Hematopoietic multipotent progenitor cell treated with erythropoietin and hydrocortisone succinate and interleukin-3 and kit ligand, for 15 days (in vitro differentiated cells): ENCODE measurements at places on chromosomes 3 and 15.

- no peak for DNase-seq
Observed at GRCh38 chr3:81459733-81460132, 301.7 kb downstream of the GBE1 start.

GRCh38 chr3:128923576-128923975 lies 44.2 kb downstream of the ACAD9 start:
- DNase-seq: no peak

DNA sequence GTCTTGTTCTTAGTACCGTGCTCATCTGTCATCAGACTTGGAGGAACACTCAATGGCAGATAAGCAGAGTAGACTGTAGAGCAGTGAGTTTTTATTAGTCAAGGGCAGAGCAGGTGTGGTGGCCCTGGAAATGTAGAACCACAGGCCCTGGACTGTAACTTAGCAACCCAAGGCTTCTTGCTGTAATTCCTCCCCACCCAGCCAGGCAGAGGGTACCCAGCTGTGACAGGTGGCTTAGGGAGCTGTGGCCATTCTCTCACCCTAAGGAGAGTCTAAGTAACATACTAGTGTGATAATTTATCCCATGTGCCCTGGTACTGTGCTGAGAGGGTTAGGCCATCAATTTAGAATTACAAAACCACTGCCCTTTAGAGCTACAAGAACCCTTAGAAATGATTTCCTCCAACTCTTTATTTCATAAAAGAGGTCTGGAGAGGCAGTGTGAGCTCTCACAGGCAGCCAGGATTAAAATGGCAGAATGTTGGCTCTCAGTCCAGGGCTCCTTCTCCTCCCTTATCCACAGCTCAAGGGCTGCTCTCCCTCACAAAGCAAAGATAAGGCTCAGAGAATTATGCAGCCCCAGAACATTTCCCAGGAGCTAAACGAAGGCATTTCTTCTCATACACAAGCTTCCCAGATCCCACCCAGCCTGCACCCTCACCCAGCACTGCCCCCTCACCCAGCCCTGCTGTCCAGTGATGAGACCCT lies 3.0 kb downstream of the POMGNT2 start:
- DNase-seq: peak; percentile 30

DNA sequence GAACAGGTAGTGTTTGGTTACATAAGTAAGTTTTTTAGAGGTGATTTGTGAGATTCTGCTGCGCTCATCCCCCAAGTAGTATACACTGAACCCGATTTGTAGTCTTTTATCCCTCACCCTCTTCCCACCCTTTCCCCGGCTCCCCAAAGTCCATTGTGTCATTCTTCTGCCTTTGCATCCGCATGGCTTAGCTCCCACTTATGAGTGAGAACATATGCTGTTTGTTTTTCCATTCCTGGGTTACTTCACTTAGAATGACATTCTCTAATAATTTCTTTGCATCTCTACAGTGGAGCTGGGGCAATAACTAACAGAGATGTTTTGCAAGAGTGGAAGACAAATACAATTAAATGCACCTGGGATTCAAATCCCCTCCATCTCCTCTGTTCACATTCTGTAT lies 93.2 kb downstream of the TP63 start:
- DNase-seq: no peak

- no peak for DNase-seq
Observed at GRCh38 chr3:197953325-197953724, 3.3 kb downstream of the RPL35A start.

- DNase-seq: no peak
Observed at GRCh38 chr3:128266453-128266852, 113.2 kb downstream of the EEFSEC start.

- no peak for DNase-seq
Observed at GRCh38 chr3:187708696-187709095, 6.3 kb upstream of the RTP2 start.

DNA sequence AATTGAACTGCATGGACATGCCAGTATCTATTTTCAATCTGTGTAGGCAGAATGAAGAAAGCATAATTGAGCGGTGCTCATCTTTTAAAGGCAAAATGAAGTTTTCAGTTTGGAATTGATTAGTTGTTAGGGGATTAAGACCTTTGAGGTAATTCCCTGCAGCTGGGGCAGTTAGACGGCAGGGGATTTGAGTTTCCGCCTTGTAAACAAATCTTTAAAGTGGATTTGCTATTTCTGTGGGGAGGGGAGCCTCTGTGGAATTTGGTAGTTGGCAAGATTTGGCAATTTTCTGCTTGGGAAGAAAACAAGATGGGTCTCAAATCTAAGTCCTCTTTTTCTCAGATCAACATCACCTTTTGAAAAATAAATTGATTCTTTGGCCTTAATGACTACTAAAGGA lies 212.5 kb upstream of the CNTN6 start:
- DNase-seq: no peak

GRCh38 chr3:52468336-52468735 lies 12.9 kb downstream of the NISCH start:
- DNase-seq: no peak

DNA sequence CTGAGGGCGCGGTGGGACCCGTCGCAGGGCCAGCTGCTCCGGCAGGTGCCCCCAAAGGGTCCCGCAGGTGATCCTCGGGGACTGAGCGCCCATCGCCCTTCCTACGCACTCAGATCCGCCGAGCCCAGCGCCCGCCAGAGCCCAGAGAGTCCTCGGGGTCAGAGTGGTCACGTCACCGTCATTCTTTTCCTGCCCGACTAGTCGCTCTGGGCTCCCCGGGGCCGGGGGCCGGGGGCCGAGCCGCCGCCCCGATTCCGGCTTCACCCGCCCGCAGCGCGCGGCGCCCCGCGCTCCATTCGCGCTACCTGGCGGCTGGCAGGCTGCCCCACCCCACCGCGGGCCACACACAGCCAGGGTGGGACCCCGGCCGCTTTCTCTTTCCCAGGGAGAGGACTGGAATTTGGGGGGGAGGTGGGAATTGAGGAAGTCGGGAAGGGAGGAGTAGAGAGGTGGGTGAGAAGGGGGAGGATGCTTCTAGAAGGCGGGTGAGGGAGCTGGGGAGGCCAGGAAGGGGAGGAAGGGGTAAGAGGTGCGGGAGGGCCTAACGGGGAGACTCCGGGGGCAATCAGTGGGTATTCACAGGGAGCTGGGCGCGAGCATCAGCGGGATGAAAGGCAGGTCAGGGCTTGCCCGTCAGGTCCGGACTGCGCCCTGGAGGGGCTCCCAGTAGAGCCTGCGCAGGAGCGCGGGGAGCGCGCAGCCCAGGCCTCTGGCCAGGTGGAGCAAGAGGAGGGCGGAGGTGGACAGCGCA lies 36.1 kb upstream of the EPHB3 start:
- no peak for DNase-seq

GRCh38 chr3:24224666-24225384 lies 269.8 kb downstream of the THRB start:
- no peak for DNase-seq

GRCh38 chr15:66095871-66096687 lies 157.5 kb downstream of the MEGF11 start:
- DNase-seq: no peak

- no peak for DNase-seq
Observed at GRCh38 chr3:13767896-13768295, 112.0 kb downstream of the WNT7A start.

GRCh38 chr3:154780263-154780662 lies 299.9 kb upstream of the MME start:
- no peak for DNase-seq

GRCh38 chr3:16171825-16172224 lies 2.7 kb upstream of the GALNT15 start:
- DNase-seq: no peak

DNA sequence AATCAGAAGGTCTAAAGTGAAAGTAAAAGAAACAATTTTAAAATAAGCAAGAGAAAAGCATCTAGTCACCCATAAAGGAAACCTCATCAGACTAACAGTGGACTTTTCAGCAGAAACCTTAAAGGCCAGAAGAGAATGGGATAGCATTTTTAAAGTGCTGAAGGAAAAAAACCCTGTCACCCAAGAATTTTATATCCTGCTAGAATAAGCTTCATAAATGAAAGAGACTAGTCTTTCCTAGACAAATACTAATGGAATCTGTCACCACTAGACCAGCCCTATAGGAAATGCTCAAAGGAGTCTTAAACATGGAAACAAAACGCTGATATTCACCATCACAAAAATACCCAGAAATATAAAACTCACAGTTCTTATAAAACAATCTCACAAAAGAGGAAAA lies 46.9 kb downstream of the TAMM41 start:
- no peak for DNase-seq

DNA sequence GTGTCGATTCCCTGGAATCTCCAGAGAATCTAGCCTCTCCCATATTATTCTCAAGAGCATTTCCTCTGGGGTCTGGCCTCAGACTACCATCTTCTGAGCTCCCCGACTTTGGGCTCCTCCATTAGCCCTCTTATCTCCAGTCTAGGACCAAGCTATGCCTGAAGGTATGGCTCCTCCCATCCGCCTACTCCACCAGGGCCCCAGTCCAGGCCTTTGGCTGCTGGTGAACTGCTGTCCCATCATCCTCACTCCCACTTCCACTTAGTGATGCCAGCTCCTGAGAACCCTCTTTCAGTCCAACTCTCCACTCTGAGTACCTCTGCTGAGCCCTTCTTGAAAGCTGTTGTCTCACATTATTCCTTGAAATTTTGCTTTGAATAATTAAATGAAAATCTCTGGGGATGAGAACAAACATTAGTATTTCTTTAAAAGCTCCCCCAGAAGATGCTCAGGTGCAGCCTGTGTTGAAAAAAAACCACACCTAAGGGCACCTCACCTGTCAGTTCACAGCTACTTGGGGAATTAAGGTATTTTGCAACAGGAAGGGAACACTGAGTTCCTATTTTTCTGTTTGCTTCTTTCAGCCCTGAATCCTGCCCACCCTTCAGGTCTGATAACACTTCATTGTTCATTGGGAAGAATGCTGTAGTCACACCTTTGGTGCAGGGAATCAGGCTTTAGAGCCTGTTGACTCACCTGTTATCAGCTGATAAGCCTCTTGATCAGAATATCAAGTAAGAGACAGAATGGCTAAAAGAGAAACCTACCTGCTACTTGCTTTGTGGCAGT lies 9.5 kb downstream of the CLDN18 start:
- DNase-seq: no peak

DNA sequence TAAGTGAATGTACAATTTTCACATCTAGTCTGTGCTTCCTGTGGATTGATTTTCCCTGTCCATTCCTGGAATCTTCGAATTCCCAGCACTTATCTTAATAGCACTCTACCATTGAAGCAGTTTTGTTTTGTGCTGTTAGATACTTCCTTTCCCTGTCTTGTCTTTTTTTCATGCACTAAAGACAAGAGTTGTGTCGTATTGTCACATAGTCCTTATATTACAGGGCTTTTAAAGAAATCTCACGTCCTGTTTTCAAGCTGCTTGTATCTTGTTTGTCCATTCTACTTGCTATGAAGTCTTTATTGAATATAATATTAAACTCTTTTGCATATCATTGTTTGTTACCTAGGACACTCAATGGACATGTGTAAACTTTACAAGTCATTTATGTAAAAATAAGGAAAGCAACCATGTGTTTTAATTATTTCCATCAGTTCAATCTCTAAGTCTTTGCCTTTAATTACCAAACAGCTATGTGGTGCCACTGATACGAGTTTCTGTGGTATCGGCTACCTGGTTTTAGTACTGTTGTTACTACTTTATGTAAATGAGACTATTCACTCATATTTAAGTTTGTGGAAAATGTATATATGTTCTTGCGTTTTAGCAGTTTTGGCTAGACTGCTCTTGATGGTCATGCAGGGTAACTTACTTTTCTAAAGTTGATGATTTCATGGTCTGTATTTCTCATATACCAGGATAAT lies 10.3 kb downstream of the PIK3CA start:
- DNase-seq: no peak

DNA sequence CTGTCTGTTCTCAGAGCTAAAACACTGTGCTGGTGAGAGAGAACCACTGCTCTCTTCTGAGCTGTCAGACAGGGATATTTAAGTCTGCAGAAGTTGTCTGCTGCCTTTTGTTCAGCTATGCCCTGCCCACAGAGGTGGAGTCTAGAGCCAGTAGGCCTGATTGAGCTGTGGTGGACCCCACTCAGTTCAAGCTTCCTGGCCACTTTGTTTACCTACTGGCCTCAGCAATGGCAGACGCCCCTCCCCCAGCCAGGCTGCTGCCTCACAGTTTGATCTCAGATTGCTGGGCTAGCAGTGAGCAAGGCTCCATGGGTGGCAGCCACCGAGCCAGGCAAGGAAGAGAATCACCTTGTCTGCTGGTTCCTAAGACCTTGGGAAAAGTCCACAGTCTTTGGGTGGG lies 21.0 kb upstream of the CACNA1D start:
- no peak for DNase-seq

DNA sequence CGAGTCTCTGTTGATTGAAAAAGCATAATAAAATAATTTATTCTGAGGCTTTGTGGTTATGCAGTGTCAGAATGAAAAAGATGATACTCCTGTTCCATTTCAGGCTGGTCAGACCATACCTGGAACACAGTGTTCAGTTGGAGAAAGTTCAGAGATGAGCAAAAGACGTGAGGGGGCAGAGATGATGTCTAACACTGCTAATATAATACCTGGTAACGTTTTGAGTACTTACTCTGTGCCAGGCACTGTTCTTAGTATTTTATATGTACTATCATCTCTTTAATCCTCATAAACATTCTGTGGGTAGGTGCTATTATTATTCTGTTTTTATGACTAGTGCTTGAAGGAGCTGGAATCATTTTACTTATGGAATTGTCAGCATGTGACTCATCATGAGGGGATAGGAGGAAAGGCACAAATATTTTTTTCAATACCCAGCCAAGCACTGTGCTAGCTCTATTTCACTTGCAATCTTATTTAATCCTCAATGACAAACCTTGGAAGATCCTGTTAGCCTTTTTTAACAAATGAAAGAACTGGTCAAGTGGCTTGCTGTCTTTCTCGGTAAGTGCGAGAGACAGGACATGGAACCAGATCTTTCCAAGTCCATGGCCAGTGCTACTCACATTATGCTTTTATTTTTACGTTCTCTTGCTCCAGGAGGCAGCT lies 31.8 kb downstream of the IQGAP1 start:
- DNase-seq: no peak

DNA sequence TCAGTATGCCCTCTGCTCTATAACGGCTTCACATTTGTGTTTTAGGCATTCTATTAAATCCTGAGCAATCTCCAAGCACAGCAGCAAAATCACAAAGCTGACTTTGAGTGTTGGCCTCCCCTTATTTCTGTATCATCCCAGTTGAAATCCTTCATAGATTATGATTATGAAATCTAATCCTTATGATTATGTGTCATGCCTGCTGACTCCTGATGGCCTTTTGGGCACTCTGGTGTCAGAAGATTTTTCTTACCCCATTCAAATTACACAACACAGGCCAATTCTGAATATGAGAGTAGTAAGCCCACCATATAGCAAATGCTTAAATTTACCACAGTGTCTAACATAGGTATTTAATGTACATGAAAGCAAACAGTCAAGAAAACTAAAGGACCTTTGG lies 34.3 kb downstream of the CDV3 start:
- no peak for DNase-seq
